Uterus (tissue), 4 donors: ENCODE measurements at places on chromosomes 2 and 18. TPM values are rescaled to one million over a fixed set of nuclear protein-coding genes. Genes with fewer than 3 reads are reported as not detected.

The DBI gene
- total RNA-seq, result 46.8 TPM

The SIX2 gene
- total RNA-seq, result 0.24 TPM

DNA sequence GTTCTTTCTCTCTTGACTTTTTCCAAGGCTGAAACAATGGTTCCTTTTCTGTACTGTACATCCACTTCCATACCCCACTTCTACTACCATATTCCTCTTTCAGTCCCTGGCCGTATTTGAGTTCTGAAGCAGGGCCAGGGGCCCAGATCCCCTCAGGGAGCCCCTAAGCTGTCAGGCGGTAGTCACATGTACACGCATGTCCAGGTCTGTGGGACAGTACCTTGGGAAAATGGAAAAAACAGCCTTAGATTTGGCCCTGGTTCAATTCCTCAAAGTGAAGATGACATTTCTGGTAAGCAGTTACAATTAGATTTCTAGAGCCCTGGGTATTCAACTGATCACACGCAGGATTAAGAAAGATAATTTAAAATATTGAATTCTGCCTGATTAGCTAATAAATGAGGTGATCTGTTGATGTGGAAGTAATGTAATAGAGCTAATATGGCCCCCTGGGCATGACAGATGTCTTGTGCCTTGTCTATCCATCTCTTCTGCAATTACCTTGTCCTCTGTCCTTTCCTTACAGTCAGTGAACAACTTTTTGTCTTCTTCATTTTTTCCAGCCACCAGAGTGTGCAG, 44.4 kb downstream of the MRPL33 start:
- no peak for DNase-seq

DNA sequence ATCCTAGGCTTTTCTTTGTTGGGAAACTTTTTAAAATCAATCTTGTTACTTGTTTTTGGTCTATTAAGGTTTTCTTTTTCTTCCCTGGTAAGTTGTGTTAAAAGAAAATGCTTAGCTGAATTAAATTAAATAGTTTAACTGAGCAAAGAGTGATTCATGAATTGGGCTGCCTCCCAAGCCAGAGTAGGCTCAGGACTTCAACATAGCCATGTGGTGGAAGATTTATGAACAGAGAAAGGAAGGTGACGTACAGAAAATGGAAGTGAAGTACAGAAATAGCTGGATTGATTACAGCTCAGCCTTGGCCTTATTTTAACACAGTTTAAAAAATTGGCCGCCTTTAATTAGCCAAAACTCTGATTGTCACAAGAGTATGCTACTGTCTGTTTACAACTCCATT, 27.9 kb upstream of the GALNT5 start:
- DNase-seq, result no peak
